ENCODE measurements at places on chromosomes 4 and X.

- no peak for DNase-seq
These were observed 220.6 kb upstream of the ARSJ start for GRCh38 chr4:114200026-114200425.

DNA sequence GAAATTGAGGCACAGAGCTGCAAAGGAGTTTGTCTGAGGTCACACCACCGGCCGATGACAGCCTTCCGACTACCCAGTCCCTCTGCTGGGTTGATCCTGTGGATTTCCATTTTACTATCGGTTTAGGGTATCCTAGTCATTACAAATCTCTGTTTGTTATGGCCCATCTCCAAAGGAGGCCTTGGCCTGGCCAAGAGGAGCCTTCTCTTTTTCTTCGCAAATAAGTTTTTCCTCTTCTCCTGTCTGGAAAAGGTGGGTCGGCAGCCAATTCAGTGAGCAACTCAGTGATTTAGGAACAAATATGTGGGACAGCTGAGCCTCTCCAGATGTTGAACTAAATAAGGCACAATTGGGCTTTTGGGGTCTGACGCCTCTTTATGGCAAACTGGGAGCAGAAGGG is 169.2 kb upstream of the RBPJ start:
- no peak for DNase-seq

DNA sequence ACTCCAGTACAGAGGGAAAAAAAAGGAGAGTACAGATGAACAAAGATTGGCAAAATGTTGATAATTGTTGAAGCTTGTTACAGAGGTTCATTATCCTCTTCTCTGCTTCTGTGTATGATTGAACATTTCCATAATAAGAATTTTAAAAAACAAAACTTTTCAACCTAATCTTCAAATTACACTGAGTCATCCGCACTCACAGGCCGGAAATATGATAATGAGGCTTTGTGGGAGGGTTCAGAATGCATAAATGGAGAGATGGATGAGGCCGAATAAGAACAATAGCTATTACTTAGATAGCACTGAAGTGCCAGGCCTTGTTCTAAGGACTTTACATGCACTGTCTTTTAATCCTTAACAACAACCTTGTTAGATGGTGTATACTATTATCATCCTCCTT is 4.6 kb upstream of the ERCC6L start:
- DNase-seq: no peak

DNA sequence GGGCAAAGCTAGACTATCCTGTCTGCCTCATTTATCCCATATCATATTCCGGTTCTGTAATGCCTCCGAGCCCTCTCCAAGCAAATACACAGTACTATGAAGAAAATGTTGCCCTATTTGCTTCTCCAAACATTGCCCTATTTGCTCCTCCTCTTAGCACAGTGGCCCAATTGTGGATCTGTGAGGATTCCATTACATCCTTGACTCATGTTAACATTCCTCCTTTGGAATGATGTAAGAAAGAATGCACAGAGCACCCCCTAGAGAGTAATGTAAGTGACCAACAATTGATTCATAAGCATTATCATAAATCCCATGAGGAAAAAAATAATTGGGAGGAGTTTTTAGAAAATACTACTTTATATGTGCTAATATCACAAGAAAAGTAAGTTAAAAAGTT is 11.3 kb upstream of the BTC start:
- DNase-seq: peak; percentile 38

GRCh38 chr4:137524725-137525369 is 7.4 kb downstream of the PCDH18 start:
- DNase-seq: no peak

- DNase-seq: no peak
These were observed 164.0 kb downstream of the ASMT start for GRCh38 chrX:1778817-1779216.

- DNase-seq: no peak
These were observed 29.3 kb upstream of the UGT2B7 start for GRCh38 chr4:69066945-69067344.

GRCh38 chrX:75365243-75365975 is 91.5 kb downstream of the UPRT start:
- DNase-seq: peak; percentile 72

GRCh38 chr4:80270321-80270720 is 3.9 kb downstream of the FGF5 start:
- no peak for DNase-seq

DNA sequence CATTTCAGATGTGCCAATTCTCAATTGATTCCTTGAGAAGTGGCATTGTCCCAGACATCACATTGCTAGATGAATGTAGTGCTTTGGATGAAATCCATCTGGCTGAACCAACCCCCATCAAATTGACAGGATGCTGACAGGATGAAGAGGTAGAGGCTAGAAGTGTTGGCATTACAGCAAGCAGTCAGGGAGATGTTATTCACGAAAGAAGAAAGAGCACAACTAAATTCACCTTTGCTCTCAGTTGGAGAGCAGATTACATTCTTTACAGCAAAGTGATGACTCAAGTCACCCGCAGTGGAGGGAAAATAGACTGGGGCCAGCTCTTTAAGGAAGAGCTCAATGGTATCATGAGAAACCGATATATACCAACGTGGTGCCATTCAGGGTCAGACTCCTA is 259.6 kb downstream of the C4orf33 start:
- no peak for DNase-seq

- no peak for DNase-seq
These were observed 169.2 kb upstream of the MAGEB18 start for GRCh38 chrX:25968920-25969319.

DNA sequence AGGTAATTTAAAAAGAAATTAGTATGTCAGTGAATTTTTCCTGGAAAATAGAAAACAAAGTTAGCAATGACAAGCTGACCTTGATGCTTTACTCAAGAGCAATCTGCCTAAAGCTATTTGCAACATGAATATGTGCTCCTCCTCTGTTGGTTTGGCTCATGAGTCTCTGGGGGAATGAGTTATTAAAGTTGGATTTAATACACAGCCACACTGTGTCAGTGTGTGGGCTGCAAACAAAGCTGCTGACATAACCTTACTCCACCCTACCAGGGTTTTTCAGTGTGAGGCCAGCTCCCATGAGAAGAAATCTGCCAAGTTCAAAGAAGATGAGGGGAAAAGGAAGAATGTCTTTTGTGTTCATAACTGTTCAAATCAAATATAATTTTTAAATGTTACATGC is 280.5 kb downstream of the TLL1 start:
- no peak for DNase-seq

GRCh38 chr4:168594121-168594520 is 97.3 kb downstream of the PALLD start:
- DNase-seq: no peak

DNA sequence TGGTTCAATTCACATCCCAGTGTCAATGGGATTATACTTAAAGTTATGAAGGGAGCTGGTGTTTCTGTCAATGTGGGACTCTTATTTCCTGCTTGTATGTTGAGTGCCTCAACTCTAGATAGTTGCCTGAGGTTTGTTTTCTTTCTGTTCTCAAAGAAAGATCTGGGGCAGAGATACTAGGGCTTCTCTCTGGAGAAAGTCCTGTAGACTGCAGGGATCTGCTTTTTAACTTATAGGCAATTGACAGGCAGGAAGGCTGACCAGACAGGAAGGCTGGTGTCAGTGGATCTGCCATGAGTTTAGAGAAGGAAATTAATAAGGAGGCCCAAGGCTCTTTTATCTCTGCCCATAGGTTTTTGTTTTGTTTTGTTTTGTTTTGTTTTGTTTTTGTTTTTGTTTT is 64.0 kb upstream of the PRKX start:
- no peak for DNase-seq

DNA sequence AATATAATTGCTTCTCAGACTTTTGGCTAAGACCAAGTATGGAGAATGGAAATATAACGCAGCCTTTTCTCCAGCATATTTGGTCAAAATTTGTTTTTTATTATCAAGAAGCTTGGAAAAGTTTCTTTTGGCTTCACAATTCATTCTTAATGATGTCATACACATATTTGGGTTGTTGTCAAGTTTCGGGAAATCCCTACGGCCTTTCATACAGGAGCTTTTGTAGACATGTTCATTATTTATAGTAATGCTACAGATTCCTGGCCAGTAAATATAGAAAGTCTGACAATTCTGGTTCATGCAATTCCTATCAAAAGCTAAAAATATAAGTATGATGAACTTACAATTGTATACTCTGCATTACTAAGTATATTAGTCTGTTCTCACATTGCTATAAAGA is 112.9 kb downstream of the IRF2 start:
- DNase-seq: no peak

DNA sequence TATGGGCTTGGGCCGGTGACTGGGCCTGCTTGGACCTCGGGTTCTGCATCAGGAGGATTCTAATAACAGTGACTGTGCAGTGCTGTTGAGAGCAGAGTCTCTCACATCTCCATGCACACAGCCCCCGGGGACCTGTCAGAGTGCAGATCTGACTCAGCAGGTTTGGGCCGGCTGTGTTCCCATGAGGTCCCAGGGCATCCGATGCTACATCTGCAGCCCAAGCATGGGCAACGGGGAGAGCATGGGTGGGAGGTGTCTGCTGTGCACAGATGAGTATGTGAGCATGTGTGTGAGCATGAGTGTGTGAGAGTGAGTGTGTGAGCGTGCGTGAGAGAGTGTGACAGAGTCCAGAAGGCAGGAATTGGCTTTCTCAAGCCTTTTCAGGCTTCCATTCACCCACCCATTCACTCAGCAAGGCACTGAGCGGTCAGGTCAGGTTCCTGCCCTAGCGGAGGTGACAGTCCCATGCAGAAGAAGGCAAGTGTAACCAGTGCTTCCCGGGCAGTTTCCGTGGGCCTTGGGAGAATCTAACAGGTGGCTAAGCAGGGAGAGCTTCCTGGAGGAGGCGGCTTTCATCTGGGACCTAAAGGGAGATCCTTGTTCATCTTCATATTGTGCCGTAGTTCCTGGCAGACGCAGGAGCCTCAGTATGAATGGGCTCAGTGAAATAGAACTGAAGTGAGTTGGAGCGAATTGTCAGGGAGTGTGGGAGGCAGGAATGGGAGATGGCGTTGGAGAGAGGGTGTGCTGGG is 62.6 kb downstream of the SORCS2 start:
- no peak for DNase-seq

- no peak for DNase-seq
These were observed 184.9 kb downstream of the NSUN7 start for GRCh38 chr4:40934676-40935075.

GRCh38 chr4:94112644-94113043 is 95.0 kb upstream of the SMARCAD1 start:
- no peak for DNase-seq

DNA sequence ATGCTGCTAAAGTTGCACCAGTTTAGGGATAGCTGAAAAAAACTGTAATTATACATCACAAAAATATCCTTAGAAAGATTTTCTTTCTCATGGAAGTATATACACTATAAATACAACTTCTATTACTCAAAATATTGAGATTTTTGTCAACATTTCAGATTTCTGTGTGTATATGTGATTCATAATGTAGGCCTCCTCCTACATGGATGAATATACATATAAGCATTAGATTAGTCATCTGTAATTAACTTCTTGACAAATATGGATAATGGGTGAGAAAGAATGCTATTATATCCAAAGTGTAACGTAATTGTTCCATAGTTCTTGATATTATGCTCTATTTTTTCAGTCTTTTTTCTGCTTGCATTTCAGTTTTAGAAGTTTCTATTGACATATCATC is 124.9 kb downstream of the CBLL2 start:
- DNase-seq: no peak

DNA sequence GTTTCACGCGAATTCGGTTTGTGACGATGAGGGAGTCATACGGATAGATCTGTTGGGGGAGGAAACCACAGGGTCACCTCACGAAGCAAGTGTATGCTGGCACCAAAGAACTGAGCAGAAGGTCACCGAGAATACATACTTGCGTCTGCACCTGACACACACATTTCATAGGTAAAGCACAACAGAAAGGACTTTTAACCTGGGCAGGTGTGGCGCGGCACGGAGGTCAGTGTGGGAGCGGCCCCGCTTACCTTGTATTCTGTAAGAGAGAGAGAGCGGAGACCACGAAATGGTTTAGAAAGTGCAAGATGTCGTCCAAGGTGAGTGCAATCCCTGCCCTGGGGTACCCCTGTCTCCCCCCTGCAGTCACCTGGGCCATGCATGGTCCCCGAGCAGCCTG is 43.6 kb upstream of the AFAP1 start:
- DNase-seq: no peak

- no peak for DNase-seq
These were observed 129.1 kb upstream of the SMAD1 start for GRCh38 chr4:145352438-145353145.

DNA sequence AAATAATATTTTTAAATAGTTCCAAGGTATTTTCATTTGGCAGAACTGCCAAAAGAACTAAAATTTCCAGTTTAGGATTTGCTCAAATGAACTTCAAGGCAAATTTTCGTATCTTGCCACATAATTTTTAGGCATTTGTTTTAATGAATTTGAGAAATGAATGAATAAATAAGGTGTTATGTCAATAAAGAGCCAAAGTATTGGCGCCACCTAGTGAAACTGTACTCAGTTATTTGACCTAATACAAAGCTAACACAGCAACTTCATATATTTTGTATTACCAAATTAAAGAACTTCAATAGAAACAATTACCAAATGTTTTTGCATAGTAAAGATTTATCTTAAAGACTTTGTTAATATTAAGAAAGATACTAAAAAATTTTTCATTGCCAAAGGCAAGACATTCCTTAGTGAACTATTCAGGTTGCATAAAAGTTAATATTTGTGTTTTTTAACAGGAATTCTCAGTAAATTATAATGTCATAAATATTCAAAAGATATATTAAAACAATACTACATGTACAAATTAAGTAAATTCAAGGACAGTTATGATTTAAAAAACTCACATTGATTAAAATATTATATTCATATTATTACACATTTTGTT is 50.3 kb downstream of the STPG2 start:
- DNase-seq: no peak

- no peak for DNase-seq
These were observed 981.3 kb downstream of the C4orf33 start for GRCh38 chr4:130077275-130077674.

DNA sequence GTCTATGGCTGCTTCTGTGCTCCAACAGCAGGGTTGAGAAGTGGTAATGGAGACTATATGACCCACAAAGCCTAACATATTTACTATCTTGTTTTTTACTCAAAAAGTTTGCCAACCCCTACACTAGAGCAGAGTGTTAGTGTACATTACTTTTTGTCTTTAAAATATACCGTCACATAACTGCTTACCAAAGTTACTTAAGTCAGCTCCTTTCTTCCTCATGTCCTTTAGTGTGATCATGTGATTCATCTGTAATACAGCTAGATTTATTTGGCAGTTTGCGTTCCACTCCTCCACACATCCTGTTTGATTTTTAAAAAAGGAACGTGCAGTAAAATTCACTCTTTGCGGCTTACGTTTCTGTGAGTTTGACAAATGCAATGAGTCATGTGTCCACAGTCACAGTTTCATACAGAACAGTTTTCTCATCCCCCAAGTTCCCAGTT is 162.4 kb upstream of the GPRIN3 start:
- peak; percentile 64 for DNase-seq

Measured in HS-27A (cell line).